Right cardiac atrium (tissue), 5 donors: ENCODE measurements at places on chromosomes 1 and 21. TPM values are rescaled to one million over a fixed set of nuclear protein-coding genes. Genes with fewer than 3 reads are reported as not detected.
A peak's percentile ranks its signal among the peaks of the same experiment; 100 is the strongest.

DNA sequence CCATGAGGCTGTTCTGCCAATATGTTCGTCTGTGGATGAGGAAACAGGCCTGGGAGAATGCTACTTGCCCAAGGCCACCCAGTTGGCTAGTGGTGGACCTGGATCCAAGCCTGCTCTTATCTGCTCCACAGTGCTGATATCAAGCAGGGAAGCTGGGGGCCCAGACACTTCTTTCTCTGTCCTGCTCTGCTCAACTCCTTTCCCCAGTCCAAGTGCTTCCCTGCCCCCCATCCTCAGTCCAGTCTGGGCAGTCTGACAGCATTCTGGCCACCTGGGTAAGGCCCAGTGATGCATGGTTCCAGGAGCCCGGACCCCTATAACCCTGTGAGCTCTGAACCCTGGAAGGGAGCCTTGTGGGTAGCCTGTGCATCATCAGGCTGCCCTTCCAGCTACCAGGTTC, 4.2 kb upstream of the PAQR7 start:
- no peak for DNase-seq

DNA sequence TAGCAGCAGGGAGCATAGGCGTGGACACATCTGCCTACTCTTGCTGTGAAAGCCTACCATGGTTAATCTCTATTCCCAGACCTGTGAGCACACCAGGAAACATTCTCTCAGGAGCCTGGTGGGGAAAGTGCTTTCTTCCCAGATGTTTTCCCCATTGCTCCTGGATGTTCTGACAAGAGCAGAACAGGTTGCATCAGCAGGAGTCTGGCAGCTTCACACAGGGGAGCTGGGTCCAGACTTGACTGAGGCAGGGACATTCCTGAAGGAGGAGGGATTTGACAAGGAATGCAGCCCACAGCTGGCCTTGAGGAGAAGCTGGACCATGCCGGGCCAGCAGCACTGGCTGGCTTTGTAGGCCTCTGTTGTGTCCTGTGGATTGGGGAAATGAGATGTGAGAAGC, 21.0 kb upstream of the ARTN start:
- no peak for DNase-seq

Gene FAM72B
- 1.4 TPM for total RNA-seq

- DNase-seq = no peak
Measured at GRCh38 chr1:25103164-25103795, 129.0 kb downstream of the SYF2 start.

DNA sequence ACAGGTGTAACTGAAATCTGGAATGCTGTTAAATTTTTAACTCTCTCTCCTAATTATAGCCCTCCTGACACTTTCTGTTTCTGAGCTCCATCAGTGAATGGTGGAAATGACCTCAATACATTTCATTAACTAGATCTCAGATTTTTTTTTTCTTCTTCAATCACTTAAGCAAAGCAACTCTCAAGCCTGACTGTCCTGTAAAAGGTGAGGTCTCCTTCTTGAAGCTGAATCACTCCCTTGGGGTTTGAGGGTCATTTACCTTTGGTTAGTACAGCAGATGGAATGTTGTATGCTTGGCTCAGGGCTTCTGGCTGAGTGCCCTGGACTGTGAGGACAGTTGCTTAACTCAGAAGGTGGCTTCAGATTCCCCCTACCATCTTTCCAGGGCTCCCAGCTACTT, 518.7 kb downstream of the PTPRC start:
- no peak for DNase-seq

DNA sequence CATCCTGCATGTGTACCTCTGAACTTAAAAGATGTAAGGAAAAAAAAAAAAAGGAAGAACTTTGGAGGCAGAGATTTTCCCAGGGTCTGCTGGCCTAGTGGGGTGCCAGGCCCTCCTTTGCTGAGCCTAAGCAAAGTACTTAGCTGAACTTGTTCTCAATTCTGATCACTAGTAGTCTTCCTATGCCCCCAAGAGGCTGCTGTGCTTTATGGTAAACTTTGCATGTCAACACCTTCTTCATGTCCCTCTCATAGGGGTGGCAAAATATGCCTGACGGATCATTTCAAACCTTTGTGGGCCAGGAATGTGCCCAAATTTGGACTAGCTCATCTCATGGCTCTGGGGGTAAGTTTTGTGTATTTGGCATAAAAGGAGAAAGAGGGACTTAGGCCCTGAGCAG, 1.4 kb upstream of the USP21 start:
- no peak for DNase-seq

Gene LRRC41
- 39.8 TPM for total RNA-seq

GRCh38 chr1:215529571-215529970, 37.5 kb upstream of the KCTD3 start:
- DNase-seq = no peak

Gene PFKFB2
- total RNA-seq = 22.2 TPM

- DNase-seq = no peak
Measured at GRCh38 chr1:91397605-91398004, 7.0 kb downstream of the HFM1 start.

Gene NBPF4
- total RNA-seq = not detected

- no peak for DNase-seq
Measured at GRCh38 chr21:39499156-39499555, 47.4 kb downstream of the SH3BGR start.

Gene CNR2
- total RNA-seq = not detected

GRCh38 chr1:204931768-204932572, 61.3 kb downstream of the NFASC start:
- no peak for DNase-seq

Gene BTBD8
- 4.4 TPM for total RNA-seq

Gene S100A2
- 0.97 TPM for total RNA-seq

GRCh38 chr1:202171292-202172014, 11.1 kb upstream of the PTPN7 start:
- no peak for DNase-seq

DNA sequence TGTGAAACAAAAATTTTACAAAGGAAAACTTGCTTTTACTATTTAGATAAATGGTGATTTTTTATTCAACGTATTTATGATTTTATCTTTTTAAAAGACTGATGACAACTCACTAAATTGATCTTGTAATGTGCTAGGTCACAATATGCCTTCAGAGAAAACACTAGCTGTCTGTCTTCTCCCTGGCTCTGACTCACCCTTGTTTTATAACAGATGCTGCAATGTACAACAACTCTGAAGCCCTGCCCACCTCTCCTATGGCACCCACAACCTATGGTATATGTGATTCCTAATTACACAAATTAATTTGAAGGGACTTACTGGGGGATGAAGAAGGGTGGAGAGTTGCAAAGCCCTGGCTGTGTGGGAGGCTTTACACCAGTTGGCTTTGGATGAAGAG, 24.7 kb upstream of the HSD17B7 start:
- DNase-seq = no peak

Gene BMP8A
- 2.5 TPM for total RNA-seq

GRCh38 chr1:230330157-230330556, 96.0 kb downstream of the PGBD5 start:
- DNase-seq = no peak

Gene CELA2A
- not detected for total RNA-seq

Gene MR1
- 12.5 TPM for total RNA-seq

DNA sequence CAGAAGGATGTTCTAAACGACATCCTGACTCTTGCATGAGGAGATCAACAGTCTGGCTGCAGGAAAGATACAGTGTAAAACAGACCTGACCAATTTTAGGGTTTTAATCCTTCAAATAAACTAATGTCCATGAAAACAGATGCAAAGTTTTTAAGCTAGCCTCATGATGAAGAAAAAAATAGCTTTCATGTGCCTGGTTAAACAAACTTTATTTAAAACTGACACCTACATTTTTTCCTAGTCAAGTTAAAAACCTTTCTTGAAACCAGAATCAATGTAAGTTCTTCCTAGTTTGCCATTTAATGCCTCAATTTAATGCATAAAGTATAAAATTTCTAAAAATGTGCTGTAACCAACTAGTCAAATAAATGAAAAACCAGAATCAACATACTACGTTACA, 2.9 kb downstream of the WDR26 start:
- no peak for DNase-seq

GRCh38 chr1:233629305-233629935, 15.5 kb downstream of the KCNK1 start:
- DNase-seq = no peak

Gene AK5
- total RNA-seq = 1.2 TPM

Gene KLHL20
- 21.3 TPM for total RNA-seq

- DNase-seq = no peak
Measured at GRCh38 chr1:220817907-220818306, 31.2 kb downstream of the MTARC1 start.

- DNase-seq = no peak
Measured at GRCh38 chr1:85575363-85575995, 5.1 kb upstream of the CCN1 start.

GRCh38 chr21:31888936-31889371, 16.1 kb downstream of the HUNK start:
- no peak for DNase-seq

- no peak for DNase-seq
Measured at GRCh38 chr21:29730281-29730680, 209.5 kb downstream of the GRIK1 start.

DNA sequence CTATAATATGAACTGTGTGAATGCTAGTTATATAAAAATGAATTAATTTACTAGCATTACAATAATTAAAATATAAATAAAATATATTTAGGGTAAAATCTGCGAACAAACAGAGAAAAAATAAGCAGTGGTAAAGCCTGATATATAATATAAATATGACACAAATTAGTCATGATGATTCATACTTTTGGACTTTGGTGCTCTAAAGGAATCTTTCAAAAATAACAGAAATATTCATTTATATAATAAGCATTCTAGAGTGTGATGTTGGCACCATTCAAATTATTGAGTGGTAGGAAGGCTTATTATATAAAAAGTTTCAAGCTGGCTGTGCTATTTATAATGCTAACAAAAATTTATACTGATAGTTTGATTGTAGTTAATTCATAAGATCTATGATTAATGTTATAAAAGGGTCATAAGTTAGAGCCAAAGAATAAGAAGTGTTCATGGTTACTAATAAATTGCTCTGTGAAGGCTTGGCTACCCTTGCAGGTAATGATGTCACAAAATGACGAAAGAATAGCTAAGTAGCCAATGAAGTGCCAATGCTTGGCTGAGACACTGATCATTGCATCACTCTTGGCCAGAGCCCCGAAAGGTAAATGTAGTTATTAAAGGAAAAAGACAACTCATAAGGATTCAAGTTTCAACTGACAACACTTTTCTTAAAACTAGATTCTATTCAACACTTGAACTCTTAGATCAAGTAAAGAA, 108.7 kb downstream of the USH2A start:
- no peak for DNase-seq

DNA sequence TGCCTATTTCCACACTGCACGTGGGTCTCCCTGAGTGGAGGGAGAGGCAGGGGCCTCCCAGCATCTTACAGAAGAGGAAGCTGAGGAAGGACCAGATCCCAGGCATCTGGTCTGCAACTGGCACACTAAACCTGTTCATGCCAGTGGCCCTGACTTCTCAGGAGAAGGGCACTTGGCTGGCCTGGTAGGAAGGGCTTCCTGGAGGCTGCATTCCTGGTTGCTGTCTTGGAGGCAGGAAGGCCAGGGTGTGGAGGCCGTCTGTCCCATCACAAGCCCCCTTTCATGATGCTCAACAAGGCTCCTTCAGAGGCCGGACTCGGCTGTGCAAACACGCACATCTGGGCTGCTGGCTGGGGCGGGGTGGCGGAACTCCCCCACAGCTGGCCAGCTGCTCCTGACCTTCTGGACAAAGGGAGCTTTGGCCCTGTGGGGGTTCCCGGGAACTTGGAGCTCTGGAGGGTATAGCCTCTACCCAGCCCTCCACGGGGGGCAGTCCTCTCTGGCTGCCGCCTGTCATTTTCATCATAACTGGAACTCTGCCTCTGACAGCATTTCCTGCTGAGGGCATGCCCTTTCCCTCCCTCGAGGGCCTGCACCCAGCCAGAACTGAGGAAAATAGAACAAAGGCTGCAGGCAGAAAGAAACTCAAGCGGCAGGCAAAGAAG, 39.2 kb upstream of the POU3F1 start:
- peak; percentile 54 for DNase-seq

- DNase-seq = no peak
Measured at GRCh38 chr21:38683222-38683621, 122.5 kb upstream of the ETS2 start.

DNA sequence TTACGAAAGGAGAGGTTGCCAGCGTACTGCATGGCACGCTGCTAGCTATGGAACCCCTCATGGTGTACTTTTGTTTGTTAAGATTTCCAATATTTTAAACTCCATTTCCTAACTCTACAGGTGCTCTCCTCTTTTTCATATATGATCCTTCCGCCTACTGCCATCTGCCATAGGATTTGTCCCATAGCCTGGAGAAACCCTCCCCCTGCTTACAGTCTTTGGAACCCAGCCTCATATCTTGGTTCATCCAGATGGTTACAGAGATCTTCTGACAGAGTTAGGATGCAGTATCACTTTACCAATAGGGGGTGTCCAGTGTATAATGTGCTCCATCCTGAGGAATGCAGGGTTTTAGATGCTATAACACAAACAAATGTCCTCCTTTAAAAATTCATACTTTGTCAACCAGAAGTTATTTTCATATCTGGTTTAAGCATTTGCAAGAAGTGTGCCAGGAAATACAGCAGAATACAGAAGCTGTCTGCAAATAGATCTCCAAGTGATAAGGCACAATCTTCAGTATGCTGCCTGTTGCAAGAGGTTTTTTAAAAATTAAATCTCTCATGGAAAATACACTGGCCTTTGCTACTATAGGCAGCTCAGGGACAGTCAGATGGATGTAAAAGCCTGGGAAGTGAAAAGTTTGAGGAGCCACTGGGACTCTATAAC, 377.8 kb downstream of the KCNH1 start:
- DNase-seq = no peak

GRCh38 chr1:114982251-114982650, 47.4 kb upstream of the TSHB start:
- no peak for DNase-seq

DNA sequence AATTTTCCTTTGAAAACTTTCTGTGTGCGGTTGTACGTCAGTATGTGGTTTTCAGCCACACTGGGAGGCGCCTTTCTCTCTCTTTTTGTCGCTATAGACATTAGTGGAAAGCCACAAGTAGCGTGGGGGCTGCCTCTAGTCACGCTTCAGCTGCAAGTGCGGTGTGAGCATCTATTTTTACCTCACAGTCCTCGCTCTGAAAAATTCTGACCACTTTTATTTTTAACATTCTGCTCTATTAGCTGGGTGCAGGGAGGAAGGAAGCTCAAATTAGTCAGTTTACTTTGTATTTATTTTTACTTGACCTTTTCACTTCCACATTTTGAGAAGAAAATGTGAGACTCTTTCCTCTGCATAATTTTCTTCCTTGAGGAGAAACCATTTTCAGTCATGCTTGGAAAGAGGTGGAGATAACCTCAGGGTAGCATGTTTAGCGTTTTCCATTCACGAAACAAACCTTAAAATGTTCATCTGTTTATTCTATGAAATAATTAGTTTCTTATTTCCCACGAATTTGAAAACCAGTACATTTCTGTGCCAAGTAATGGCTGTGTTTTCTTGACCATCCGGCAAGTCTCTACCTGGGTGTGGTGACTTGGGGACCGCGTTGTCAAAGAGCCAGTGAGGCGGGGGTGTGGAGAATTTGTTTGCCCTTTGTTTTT, 35.6 kb downstream of the ADARB1 start:
- no peak for DNase-seq

GRCh38 chr1:216916890-216917438, 193.7 kb upstream of the ESRRG start:
- no peak for DNase-seq

Gene ASPM
- 0.25 TPM for total RNA-seq

GRCh38 chr1:157574836-157575235, 22.5 kb upstream of the FCRL5 start:
- no peak for DNase-seq

- no peak for DNase-seq
Measured at GRCh38 chr1:10599194-10599861, 124.6 kb downstream of the PEX14 start.
